T-helper 2 cell (primary cell): ENCODE measurements at places on chromosomes 1 and 21.

- DNase-seq, result no peak
Observed at GRCh38 chr1:98969798-98970490, 34.7 kb downstream of the PLPPR5 start.

DNA sequence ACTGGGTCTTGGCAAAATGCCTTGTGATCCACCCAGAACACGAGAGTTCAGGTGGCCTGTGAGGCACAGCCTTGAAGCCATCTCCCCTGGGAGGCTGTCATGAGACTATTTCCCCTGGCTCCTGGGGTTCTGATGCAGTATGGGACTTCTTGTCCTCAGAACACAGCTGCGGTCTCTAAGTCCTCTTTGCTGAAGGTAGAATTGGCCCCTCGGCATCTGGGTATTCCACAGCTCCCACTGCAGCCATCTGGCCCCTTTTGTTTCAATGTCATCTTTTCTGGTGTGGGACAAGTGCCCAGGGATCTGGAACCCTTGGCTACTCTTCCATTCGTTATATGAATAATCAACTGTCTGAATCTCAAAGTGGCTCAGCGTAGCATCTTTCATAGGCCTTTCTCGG, 17.0 kb upstream of the LY9 start:
- DNase-seq, result no peak

DNA sequence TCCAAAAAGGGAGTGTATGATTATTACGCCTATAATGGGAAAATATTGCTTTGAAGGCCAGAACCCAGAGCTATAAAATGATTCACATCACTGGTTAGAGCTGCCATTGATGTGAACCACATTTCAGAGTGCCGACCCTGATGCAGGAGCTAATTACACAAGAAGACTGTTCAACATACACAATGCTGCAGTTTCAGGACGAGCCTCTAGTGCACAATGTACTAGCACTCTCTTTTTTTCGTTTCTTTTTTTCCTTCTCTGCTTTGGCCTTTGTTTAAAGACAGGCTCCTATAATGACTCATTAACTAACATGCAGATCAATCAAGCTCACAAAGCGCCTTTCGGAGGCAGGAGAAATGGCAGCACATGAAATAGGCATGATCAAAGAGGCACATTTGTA, 66.0 kb upstream of the HMGB4 start:
- no peak for DNase-seq

- DNase-seq, result peak; percentile 51
Observed at GRCh38 chr1:145859491-145860023, 676 bp upstream of the PIAS3 start.

DNA sequence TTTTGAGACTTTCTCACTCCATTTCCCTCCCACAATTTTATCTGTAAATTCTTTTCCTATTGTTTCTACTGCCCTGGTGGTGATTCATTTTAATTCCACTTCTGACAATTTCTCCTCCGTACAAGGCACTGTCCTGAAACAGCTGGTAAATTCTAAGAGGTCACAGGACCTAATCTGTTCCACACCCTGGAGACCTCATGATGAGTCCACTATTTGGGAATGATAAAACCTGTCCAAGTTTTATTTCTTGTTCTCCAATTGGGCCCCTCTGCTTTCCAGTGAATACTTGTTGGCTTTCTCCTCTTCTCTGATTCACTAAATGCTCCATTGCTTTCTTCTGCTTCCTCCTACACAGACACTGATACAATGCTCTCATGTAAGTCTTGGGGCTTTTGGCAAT, 343.1 kb upstream of the DUSP10 start:
- no peak for DNase-seq

GRCh38 chr1:223642237-223642636, 23.3 kb downstream of the CAPN8 start:
- no peak for DNase-seq
